Cardiac septum (tissue), 1 donor: ENCODE measurements at places on chromosomes 13 and 19. TPM values are rescaled to one million over a fixed set of nuclear protein-coding genes. Genes with fewer than 3 reads are reported as not detected.

PRR22 gene
- total RNA-seq, result 1.3 TPM

- no peak for DNase-seq
Measured at GRCh38 chr13:91153372-91153771, 194.1 kb upstream of the MIR17HG start.

- DNase-seq, result no peak
Measured at GRCh38 chr19:30690935-30691818, 319.0 kb downstream of the ZNF536 start.

GRCh38 chr19:18610245-18610555 is 2.5 kb upstream of the TMEM59L start:
- DNase-seq, result no peak

PHF11 gene
- 20.5 TPM for total RNA-seq
